ENCODE measurements at places on chromosomes 11 and 22.
A peak's percentile ranks its signal among the peaks of the same experiment; 100 is the strongest.

GRCh38 chr11:68841718-68842426, at the start of gene CPT1A:
CPT1A (minus strand) TSS chr11:68841916; CDS start chr11:68815474, 26,442 bp downstream.
- peak; percentile 94 for DNase-seq

DNA sequence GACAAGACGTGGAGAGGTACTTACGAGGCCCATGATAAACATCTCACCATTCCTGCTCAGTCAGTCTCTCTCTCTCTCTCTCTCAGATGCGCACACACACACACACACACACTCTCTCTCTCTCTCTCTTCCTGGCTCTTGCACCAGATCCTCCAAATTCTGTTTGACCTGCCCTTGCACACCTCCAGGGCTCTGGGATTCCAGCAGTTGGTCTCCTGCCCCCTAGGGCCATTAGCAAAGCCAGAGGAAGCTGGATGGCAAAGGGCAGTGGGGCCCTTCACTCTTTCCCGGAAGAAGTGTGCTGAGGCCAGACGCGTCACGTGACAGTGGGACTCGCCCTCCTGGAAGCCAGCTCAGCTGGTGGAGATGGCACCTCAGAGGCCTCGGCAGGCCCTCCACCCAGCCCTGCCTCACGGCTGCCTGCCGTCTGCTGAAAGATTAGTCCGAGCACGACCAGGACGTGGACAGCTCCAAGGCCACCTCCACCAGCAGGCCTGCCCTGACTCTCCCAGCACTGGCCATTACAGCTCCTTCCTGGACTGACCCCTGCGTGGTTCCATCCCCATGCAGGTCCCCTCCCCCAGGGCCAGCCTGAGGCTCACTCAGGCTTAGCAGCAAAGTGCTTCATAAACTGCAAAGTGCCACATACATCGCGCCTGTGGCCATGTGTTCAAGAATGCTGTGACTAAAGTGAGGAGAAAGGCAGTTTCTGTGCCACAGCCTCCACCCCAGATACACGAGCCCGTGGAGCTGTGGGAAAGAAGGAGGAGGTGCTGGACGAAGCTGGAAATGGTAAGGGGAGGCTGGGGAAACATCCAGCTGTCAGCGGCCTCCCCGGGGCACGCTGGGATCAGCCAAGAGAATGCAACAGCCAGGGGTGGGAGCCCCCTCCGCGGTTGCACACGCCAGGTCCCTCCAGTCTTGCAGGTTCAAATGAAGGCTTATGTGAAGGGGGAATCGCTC, 3.7 kb downstream of the PDGFB start:
- DNase-seq = peak; percentile 60

DNA sequence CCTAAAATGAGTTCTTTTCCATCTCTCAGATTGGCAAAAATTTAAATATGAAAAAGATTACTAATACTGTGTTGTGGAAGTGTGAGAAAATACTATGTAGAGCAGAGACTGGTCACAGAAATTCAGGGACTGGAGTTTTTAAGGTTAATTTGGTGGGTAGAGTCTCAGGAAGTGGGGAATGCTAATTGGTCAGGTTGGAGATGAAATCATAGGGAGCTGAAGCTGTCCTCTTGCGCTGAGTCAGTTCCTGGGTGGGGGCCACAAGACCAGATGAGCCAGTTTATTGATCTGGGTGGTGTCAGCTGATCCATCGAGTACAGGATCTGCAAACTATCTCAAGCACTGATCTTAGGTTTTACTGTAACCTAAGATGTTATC, 29.4 kb upstream of the TMEM86A start:
- DNase-seq = no peak

GRCh38 chr22:44244265-44244822, 63.6 kb downstream of the PARVG start:
- DNase-seq = no peak

DNA sequence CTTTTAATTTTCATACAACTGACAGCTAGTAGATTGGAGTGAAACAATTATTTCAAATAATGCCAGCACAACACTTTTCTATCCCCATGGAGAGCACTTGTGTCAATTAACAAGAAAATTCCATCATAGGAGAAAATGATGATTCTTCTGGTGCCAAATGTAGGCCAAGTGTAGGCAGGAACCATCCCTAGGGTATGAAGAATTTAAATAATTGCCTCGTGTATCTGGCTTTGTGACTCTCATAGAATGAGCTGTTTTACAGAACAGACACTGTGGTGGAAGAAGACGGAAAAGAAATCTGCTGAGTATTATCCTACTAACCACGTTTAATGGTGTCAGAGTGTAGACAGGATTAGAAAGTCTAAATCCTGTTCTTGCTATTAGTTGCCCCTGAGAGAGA, 1542.2 kb downstream of the LRRC4C start:
- no peak for DNase-seq

GRCh38 chr11:11217929-11218628, 135.0 kb downstream of the CSNK2A3 start:
- DNase-seq = no peak

DNA sequence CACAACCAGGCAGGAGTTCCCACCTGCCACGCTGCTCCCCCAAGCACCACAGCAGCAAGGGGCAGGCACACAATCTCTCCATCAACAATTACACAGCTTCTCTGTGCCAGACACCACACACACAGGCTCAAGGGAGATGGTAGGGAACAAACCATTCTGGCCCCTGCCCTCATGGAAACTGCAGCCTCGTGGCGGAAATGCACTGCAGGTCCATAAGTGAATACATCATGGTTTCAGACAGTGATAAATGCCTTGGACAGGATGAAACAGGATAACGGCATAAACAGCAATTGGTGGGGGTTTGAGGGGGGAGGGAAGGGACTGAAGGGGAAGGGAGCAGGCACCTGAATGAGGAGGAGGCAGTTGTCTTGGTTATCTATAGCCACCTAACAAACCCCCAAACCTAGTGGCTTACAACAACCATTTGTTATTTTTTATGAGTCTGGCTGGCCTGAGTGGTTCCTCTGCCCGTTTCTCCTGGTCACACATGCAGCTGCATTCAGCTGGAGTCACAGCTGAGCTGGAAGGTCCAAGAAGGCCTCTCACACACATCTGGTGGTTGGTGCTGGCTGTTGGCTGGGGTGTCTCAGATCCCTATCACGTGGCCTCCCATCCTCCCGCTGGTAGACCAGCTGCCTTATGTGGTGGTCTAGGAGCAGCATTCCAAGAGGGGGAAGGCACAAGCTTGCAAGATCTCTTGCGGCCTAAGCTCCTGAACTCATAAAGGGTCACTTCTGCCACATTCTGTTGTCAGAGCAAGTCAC, 15.0 kb upstream of the YWHAH start:
- DNase-seq = no peak

DNA sequence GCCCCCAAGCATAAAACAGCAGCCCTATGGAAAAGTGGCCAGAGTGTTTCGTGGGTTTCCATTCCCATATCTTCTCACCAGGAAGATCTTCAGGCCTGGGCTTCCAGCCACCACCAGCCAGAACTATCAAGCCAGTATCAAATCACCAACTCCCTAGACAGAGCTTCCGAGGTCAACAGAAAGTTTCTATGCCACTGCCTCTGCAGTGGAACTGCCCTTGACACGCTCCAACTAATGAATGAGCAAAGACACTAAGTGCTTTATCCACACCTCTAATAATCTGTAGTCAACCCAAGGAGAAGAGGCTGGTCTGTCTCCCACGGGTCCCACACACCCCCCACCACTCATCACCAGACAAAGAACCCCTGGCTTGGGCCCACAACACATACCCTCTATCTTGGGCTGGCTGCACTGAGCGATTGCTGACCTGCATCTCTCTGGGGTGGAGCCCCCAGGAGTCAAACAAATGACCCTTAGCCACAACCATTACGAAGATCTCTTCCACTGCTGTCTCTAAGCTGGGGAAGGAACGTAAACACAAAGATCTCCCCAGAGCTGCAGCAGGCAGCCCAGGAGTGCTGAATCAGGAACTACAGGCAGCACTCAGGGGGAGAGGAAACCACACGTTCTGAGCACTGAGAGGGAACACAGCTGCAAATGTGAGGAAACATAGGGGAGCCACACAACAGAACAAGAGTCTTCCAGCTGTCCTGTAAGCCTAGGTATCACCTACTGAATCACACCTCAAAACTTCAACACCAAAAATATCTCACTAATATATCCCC, 9.7 kb downstream of the OR5AN1 start:
- no peak for DNase-seq

DNA sequence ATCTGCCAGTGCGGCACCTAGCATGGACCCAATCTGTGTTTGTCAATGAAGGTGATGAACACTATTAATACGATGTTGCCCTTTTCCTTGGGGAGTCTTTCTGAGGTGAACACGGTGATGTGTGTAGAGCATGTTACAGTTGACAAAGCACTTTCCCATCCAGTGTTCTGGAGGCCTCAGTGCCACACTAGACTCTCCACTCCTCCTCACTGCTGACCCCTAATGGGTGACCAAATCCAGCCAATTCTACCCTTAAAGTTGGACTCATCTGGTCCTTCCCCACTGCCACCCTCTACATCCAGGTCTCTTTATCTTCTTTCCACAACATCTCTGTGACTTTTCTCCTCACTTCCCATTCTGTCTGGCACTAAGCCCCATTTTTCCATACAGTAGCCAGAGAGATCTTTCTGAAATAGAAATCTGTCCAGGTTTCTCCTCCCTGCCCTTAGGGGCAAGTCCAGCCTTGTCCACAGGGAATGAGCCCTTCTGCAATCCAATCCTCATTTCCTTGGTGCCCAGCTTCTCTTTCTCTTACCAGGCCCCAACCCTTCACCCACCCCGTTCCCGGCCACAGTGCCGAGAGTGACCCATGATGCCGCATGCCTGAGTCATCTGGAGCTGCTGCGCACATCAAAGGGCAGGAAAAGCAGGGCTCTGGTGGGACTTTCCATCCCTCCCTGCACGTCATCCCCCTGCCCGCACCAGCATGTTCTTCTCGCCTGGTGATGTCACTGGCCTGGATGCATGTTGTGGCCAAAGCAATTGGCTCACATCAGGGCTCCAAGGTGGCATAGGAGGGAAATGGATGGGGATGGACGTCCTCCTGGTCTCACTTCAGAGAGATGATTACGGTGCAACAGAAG, 64.2 kb downstream of the RASSF10 start:
- DNase-seq = no peak

- DNase-seq = peak; percentile 30
Observed at GRCh38 chr22:45129703-45130524, 33.8 kb upstream of the NUP50 start.

DNA sequence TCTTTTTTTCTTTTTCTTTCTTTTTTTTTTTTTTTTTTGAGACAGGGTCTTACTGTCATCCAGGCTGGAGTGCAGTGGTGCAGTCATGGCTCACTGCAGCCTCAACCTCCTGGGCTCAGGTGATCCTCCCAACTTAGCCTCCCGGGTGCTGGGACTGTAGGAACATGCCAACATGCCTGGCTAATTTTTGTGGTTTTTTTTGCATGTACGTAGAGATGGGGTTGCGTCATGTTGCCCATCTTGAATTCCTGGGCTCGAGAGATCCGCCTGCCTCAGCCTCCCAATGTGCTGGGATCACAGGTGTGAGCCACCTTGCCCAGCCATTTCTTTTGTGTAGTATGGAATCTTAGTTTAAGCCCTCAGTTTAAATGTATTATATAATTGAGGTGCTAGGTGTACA, 20.4 kb downstream of the MTMR3 start:
- no peak for DNase-seq

DNA sequence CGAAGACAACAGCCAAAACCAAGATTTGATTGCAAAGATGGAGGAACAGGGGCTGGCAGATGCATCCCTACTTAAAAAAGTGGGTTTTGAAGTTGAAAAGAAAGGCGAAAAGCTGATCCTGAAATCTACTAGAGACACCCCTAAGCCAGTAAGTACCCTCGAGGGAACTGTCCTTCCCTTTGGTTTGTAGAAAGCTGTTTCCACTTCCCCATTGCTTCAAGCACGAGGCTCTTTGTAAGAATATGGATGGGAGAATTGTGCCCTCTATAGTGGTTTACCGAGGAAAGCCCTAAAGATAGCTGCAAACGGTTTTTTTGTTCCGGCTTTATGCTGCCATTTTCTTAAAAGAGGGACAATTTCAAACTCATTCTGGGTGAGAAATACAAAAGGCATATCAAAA, 133.9 kb downstream of the WNT7B start:
- no peak for DNase-seq

- no peak for DNase-seq
Observed at GRCh38 chr11:37511425-37511933, 913.4 kb upstream of the RAG2 start.

- no peak for DNase-seq
Observed at GRCh38 chr11:3123761-3124733, 41.1 kb downstream of the OSBPL5 start.

DNA sequence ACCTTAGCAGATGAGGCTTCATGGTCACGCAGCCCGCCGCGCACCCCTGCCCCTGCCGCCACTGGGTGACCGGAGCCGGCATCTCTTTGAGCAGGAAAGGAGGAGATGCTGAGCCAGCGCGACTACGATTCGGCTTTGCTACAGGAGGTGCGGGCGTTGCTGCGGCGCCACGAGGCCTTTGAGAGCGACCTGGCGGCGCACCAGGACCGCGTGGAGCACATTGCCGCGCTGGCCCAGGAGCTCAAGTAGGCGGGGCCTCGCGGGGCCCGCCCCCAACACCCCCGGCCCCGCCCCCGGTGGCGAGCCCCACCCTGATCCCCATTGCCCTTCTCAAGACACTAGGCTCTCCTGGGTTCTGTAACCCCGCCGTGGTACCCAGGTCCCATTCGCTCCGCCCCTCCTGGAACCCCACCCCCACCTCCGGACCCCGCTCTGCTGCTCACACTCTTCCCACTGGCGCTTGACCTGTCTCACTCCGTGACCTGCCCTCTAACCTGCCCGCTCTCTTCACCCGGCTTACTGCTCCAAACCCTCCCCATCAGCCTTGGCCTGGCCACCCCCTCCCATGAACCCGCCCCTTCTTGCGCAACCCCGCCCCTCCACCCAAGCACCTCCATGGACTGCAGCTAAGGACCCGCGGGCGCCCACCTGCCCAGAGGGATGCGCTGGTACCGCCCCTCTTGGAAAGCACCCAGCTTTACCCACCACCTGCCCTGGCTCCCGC, 9.1 kb downstream of the CTSF start:
- no peak for DNase-seq

DNA sequence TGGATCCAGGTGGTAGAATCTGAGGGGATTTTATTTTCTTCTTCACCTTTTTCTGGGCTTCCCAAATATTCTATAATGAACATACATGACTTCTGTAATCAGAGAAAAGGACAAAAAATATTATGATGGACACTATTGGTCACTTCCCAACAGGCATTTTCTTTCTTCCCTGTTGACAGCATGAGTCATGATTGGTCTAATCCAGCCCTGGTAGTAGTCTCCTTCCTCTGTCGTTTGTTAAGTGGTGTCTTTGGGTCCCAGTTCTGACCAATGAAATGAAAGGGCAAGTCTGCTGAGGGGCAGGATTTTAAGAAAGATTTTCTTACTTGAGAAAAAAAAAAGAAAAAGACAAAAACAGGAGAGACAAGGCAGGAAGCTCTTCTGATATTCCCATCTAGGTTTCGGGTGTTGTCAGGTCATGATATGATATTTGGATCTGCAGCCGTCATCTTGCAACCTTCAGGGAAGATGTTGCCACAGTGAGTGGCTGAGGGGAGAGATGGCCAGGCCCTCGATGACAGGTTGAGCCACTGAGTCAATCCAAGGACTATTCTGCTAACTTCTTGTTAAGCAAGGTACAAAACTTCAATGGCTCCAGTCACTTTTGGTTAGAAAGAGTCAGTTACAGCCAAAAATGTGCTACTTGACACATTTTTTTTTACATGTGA, 23.3 kb upstream of the PLEKHB1 start:
- DNase-seq = no peak

GRCh38 chr22:44609400-44609988, 92.5 kb upstream of the PRR5 start:
- no peak for DNase-seq

- no peak for DNase-seq
Observed at GRCh38 chr11:34721646-34722045, 100.8 kb downstream of the EHF start.

GRCh38 chr22:35218079-35218478, 39.2 kb upstream of the HMGXB4 start:
- no peak for DNase-seq

- no peak for DNase-seq
Observed at GRCh38 chr11:13174090-13174489, 103.5 kb upstream of the BMAL1 start.
